ENCODE measurements at places on chromosomes 13 and 19. TPM values are rescaled to one million over a fixed set of nuclear protein-coding genes. Genes with fewer than 3 reads are reported as not detected.

LYPD3 gene
- total RNA-seq: 354 TPM

TMEM91 gene
- 12.0 TPM for total RNA-seq

PINLYP gene
- 12.0 TPM for total RNA-seq

CEACAM8 gene
- not detected for total RNA-seq

ZNF729 gene
- not detected for total RNA-seq

DNA sequence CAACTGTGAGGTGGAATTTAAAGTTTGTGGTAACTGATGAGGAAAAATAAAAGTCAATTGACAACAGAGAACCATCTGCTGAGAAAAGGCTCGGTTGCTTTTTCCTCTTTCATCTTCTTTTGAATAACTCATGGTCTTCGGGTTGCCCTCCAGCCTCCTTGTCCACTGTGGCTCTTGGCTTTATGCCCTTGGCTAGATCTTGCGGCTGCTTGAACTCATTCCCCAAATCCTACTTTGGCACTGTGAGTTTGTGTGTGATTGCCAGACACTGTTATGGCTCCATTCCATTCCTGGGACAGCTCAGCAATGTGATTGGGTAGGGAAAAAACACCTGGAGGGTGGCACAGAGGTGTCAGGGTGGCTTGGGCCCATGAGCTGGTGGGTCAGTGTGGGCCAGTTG is 387.4 kb downstream of the DLEU7 start:
- DNase-seq: no peak

DNA sequence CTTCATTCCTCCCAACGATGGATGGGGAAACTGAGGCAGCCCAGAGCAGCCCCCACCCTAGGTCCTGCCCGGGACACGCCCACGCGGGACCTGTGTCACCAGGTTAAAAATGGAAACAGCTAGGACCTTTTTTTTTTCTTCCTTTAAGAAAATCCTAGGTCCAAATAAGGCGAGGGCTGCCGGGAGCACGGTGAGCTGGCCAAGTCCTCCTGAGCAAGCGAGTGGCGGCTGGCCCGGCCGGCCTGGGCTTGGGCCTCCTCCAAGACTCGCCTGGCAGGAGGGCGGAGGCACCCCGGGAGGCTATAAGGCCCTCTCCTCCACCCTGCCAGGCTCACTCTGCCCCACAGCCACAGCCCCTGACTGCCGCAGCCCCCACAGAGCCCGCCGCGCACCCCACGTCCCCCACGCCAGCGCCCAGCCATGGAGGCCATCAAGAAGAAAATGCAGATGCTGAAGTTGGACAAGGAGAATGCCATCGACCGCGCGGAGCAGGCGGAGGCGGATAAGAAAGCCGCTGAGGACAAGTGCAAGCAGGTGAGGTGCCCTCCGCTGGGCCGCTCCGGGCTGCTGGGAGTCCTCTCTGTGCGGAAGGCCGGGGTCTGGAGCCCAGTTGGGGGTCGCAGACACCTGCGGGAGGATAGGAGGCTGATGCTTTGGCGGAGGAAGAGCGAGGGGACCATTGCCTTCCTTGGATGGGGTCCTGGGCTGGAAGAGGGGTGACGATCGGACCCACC is 8.9 kb upstream of the TPM4 start:
- DNase-seq: no peak

GRCh38 chr13:112348642-112349345 is 27.4 kb upstream of the SPACA7 start:
- DNase-seq: no peak

DNA sequence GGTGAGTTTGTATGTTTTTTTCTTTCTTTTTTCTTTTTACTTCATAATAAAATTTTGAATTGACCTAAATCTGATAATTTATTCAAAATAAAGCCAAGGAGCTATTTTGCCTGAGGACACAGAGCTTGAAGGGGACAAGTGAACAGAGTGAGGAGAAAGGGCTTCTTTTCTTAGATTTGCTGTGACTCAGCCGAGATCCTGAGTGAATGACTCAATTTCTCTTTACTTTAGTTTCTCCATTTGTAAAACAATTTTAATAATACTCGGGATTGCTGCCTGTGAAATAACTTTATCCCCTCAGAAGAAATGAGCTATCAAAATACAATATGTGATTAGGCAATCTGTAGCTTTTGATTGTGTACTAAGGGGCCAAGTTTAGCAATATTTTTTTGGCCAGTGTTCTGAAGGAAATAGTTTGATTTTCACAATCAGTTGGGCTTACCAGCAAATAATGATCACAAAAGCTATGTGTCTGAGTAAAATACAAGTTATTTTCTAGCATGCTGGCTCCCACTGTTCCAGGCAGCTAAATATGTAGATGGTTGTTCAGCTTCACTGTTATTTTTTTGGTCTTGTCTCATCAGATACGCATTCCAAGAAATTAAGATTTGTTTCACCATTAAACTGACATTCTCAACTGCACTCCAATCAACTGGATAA is 437.5 kb downstream of the FGF9 start:
- no peak for DNase-seq

GRCh38 chr13:46688306-46688705 is 108.7 kb downstream of the ESD start:
- no peak for DNase-seq

- DNase-seq: no peak
These were observed 23.8 kb downstream of the TMED1 start for GRCh38 chr19:10812196-10812595.

DNA sequence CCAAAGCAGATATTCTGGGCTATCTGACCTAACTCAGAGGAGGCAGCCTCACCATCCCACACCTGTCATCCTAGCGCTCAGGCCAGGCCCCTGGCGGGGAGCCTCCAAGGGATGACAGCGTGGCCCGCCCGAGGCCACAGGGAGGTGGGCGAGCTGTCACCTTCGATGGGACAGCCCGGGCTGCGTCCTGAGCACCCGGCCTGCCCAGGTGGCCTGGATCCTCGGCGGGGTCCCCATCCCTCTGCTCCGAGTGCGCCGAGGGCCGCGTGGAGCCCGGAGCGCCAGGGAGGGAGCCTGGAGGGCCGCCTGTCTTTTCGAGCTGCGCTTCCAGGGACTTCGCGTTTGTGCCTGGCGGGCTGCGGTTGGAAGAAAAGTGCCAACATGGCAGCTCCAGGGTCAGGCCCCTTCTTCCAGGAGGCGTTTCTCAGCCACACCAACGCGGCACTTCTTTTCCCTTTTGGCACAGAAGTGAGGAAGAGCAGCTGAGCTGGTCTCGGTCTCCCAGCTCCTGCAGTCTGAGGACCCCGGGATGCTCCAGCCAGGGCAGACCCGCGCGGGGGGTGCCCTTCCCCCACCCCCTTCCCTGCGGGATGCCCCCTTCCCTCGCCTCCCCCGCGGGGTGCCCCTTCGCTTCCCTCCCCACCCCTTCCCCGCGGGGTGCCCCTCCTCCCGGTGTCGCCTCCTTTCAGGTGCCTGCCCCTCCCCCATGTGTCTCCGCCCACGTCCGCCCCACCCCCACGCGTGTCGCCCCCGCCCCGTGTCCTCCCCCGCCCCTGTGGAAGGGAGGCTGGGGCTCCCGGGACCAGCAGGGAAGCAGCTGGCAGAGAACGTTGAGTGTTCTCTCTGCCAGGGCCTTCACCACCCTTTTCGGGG is 42.3 kb downstream of the GJA3 start:
- no peak for DNase-seq

DNA sequence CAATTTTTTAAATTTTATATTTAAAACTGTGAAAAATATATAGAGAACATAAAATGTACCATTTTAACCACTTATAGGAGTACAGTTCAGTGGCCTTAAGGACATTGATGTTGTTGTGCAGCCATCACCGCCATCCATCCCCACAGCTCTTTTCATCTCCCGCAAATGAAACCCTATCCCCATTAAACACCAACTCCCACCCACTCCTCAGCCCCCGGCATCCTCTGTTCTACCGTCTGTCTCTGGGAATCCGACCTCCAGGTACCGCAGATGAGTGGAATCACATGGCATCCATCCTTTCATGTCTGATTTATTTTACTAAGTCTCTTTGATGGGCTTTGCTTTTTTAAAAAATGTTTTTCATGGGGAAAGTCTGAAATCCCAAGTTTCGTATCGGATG is 23.8 kb upstream of the SMIM17 start:
- DNase-seq: no peak

- no peak for DNase-seq
These were observed 123.6 kb upstream of the SOX1 start for GRCh38 chr13:111943229-111943795.

DNA sequence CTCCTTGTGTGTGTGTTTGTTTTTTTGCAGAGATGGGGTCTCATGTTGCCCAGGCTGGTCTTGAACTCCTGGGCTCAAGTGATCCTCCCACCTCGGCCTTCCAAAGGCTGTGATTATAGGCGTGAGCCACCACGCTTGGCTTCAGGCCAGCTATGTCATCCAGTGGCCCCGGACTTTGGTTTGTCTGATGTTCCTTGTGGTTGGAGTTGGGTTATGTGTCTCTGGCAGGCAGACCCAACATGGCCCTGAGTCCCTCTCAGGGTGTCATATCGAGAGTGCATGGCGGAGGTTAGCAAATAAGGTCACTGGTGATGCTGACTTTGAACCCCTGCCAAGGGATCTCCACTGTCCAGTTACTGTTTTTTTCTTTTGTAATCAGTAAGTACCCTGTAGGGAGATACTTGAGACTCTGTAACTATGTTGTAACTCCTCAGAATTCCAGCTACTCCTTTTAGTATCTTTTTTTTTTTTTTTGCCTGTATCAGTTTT is 37.3 kb downstream of the SMARCA4 start:
- no peak for DNase-seq

Measured in esophagus squamous epithelium (tissue), 5 donors.